ENCODE measurements at places on chromosomes 16 and 17.
A peak's percentile ranks its signal among the peaks of the same experiment; 100 is the strongest.

DNA sequence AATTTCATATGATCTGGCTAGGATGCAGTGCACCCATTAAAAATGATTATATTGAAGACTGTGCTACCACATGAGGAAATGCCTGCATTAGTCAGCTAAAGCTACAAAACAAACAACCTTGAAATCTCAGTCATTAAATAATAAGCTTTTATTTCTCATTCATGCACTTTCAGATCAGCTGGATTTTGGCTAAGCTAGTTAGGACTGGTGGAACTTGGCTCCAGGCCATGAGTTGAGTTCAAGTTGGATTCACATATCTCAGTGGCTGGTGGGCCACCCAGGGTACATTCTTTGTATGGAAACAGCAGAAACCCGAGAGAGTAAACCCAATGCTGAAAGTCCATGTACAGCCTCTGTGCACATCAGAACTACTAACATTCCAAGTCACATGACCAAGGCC lies 6.4 kb upstream of the SLFN12L start:
- DNase-seq = peak; percentile 2

DNA sequence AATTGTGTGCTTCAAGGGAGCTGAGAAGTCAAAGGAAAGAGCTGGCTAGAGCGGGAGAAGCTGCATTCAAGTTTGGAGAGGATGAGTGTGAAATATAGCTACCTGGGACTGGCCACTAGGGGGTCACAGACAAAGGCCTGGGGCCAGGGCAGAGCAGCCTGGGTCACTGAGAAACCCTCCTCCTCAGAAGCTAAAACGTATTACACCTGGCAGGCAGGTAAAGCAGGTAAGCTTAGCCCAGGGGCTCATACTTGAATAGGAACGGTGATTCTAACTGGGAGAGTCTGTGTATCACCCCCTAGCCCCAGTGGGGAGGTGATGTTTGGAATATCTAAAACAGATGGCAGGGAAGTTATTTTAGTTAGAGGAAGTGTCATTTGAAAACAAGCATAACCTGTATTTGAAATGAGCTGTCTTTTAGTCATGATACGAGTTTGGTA lies 6.8 kb downstream of the KRT37 start:
- DNase-seq = no peak

DNA sequence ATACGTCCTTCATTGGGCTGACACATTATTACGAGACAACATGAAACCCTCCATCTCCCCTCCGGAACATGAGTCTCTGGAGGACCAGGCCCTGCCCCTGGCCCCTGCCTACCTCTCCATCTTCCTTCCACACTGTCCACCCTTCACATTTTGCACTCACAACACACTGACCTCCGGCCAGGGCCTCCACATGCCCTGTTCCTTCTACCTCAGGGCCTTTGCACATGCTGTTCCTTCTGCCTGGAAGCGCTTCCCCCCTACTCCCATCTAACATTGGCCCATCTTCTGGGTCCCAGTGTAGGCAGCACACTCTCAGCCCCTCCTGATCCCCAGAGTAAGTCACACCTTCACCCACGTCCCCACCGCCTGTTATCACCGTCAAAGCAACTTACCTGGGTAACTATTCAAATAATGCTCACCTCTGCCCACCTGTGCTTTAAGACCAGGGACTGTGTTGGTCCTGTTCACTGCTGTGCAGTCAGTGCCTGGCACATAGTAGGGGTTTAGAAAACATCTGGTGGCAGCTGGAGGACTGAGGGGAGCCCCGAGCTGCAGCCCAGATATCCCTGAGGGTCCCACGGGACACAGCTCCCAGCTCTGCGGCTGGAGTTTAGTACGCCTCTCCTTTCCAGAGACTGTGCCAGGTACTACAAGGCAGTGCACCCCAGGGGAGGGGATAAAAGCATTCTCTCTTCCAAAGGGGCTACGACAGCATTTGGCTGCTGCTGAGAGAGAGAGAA lies 27.2 kb downstream of the RPH3AL start:
- no peak for DNase-seq

DNA sequence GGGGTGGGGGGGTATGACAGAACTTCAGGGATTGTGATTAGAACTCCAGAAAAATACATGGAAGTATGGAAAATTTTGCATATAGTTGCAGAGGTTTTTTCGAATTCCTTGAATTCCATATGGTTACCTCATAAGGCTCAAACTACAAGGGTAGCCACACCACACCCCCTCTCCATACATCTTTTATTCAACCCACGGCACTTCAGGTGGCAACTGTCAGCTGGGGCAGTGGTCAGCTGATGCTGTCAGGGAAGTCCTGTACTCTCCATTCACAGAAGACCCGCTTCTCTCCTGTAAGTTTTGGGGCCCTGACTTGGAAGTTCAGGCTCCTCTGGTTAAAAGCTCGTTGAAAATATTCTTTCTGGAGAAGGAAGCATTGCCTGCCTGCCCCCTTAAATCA lies 57.5 kb upstream of the CLEC19A start:
- no peak for DNase-seq

GRCh38 chr17:65656390-65657250 lies 95.2 kb upstream of the AXIN2 start:
- peak; percentile 21 for DNase-seq

- DNase-seq = no peak
These were observed 44.5 kb upstream of the TBX2 start for GRCh38 chr17:61354895-61355874.

DNA sequence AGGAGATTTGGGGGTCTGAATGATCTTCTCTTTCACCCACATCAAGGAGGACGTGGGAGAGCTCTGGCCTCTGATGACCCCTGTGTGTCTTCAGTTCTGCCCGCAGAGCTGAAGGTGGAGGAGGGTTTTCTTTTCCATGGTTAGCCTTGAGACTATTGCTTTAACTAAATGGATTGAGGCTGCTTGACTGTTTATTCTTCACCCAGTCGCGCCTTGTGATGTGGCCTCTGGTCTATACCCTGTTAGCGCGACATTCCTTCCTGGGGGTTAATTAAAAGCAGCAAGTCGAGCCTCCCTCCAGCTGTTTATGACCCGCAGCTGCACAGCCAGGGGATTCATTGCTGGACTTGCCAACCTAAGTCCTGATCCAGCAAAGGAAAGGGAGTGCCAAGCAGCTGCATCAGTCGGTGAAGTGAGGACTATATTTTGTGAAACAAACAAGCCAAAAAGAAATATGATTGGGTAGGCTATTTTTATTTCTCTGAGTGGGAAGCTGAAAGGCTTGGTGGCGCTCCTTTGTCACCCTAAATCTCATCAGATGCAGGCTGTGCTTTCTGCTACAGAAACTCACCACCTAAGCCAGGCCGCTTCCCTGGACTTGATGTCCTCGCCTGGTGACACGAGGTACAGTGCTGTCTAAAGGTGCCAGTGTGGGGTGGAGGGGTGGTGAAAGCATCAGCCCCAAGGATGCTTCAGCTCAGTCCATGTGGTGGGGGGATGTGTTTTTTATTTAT lies 11.0 kb upstream of the SEC14L1 start:
- no peak for DNase-seq

DNA sequence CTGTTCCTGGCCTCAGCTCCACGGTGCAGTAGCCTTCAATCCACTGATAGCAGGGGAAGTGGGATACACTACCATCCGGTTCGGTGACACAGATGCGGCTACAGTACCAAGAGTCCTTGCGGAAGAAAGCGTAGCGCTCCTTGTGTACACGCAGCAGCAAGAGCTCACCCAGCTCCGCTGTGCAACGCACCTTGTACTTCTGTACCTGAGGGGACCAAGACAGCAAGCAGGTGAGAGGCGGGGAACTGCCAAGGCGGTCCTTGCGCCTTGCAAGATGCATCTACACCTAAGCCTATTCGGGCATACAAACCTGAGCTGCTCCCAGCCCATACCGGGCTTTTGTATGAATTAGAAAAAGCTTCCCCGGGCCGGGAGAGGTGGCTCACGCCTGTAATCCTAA lies 1.5 kb downstream of the ALOXE3 start:
- no peak for DNase-seq

DNA sequence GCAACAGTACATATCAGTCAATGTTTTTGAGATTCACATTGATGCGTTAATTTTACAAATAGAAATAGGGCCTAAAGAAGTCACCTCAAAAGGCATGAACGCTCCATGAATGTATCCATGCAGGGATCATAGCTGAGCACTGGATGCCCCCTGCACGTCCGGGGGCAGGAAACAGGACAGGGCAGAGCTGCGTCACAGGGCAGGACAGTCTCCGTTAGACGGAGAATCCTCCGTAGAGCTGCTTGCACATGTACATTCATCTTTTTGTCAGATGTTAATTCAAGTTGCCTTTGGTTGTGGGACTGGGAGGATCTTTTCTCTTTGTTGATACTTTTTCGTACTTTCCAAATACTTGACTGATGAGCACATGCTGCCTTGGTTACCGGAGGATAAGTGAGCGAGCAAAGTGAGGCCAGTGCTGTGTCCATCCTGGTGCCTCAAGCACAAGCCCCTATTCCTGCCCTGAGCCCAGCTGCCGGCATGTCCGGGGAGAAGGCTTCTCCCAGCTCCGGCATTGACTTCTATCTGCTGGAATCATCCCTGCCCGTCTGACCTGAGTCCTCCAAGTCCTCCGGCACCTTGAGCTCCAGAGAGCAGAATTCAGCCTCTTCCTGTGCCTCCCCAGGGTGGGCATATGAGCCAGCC lies 15.0 kb downstream of the GAA start:
- DNase-seq = no peak

- DNase-seq = no peak
These were observed 17.4 kb downstream of the NGFR start for GRCh38 chr17:49512296-49513043.

DNA sequence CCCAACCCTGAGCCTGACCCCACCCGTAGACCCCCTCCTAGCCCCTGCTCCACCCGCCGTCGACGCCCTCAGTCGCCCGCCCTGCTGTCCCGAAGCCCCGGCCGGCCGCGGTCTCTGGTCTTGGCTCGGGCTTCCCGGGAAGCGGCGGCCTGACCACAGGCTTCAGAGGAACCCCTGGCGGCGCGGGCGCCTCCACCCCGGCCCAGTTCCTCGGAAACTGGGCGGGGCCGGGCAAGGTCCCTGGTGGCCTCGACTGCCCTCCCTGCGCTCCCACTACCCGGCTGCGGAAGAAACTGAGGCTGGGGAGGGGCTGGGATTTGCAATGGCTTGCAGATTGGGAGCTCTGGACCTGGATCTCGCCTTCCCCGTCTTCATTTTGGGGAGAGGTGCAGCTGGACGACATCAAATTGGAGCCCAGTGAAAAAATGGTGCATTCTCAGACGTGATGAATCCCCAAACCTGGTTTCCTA lies 692 bp upstream of the SOCS1 start:
- peak; percentile 41 for DNase-seq

DNA sequence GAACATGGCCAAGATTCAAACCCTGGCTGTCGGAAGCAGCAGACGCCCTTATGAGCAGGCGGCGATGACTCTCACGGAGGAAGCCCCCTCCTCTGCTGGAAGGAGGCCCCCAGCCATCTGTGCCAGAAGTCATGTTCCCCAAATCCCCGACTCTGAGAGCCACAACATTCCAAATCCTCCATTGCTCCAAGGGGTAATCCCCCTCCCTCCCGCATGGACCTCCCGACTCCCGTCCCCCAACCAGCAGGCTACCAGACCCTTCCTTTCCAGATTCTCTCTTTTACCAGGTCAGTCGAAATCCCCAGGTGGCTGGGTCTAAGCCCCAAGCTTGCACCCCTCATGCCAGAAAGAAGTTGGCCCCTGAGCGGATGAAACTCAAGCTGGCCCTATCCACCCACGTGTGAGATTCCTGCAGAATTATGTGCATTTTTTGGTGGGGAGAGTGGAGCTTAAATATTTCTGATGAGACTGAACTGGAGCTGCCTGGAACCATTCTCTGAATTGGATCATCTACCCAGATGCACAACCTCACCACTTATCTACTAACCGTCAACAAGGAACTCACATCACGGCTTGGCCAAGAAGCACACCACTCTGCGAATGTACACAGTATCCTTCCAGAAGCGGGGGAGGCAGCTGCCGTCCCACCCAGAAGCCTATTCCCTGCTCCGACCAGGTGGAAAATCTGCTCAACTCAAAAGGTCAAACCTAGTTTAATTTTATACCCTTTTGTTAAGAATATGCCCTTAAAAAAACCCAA lies 283.5 kb downstream of the C16orf95 start:
- no peak for DNase-seq

DNA sequence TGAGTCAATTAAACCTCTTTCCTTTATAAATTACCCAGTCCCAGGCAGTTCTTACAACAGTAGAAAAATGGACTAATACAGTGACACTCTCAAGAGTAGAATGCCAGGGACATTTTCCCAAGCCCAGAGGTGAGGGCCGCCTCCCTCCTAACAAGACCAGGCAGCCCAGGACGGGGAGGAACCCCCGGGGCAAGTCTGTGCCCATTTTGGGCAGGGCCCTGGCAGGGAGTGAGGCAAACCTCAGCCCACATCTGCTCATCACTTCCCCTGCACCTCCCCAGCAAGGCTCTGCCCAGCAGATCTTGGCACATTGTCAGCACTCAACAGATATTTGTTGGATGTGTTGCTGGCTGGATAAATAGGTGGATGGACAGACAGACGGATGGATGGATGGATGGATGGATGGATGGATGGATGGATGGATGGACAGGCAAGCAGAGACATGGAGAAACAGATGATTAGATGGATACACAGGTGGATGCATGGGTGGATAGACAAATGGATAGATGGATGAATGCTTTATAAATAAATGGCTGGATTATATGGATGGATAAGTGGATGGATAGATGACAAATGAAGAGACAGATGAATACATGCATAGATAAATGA lies 271.3 kb downstream of the PARN start:
- no peak for DNase-seq

GRCh38 chr17:3683054-3683511 lies 12.9 kb downstream of the P2RX5 start:
- no peak for DNase-seq

DNA sequence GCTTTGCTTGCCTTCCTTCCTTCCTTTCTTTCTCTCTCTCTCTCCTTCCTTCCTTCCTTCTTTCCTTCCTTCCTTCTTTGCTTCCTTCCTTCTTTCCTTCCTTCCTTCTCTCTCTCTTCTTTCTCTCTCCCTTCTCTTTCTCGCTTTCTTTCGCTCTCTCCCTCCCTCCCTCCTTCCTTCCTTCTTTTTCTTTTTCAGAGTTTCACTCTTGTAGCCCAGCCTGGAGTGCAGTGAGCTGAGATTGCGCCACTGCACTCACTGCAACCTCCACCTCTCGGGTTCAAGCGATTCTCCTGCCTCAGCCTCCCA lies 17.9 kb downstream of the FOXJ1 start:
- no peak for DNase-seq

DNA sequence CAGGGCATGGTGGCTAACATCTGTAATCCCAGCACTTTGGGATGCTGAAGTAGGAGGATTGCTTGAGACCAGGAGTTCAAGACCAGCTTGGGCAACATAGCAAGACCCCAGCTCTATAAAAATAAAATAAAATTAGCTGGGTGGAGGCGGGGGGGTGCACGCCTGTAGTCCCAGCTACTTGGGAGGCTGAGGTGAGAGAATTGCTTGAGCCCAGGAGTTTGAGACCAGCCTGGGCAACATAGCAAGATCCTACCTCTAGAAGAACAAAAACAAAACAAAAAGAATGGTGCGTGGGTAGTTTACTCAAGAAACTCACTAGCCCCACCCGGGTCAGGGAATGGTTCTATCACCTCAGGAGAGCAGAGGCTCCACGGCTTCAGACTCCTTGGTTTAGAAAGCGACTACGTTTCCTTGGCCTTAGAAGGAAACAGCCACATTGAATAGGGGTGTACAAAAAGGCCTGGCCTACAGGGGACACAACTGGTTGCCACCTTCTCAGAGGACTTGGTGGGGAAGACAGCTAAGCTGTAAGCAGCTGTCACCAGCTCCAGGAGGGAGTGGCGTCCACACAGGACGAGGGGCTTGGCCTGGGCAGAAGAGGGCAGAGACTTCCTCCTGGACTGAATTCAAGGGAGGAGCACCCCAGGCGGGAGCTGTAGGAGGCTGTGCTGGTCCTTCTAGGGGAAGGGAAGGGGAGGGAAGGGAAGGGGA lies 716 bp downstream of the TK1 start:
- no peak for DNase-seq
